ENCODE measurements at places on chromosomes 6 and 20.

GRCh38 chr6:146153040-146153758, 124.3 kb downstream of the GRM1 start:
- no peak for DNase-seq

GRCh38 chr6:149864578-149865535, 698 bp upstream of the LRP11 start:
- no peak for DNase-seq

DNA sequence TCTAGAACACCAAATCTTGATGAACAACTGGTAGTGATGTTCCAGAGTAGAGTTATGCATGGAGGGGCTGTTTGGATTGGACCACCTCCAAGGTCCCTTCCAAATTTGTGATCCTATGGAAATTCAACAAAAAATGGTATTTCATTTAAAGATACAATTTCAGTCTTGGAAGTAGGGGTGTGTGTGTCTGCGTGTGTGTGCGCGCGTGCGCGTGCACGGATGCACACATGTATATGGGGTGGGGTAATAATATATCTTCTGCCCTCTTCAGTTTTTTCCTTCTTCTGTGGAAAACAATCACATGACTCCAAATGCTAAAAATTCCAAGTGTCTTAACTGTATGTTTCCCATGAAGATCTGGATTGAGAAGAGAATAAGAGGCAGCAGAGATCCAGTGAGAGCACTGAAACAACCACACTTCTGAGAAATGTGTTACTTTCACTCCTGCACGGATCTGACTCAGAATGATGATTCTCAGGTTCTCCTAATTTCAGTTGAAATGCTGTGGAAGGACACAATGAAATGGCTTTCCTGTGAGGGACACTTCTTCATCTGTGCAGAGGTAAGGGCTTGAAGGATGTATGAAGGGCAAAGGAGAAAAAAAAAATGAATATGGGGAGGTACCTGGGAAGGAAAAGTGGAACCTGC, 10.6 kb upstream of the IL17F start:
- DNase-seq: no peak

GRCh38 chr6:12068899-12069557, 56.9 kb downstream of the HIVEP1 start:
- no peak for DNase-seq

DNA sequence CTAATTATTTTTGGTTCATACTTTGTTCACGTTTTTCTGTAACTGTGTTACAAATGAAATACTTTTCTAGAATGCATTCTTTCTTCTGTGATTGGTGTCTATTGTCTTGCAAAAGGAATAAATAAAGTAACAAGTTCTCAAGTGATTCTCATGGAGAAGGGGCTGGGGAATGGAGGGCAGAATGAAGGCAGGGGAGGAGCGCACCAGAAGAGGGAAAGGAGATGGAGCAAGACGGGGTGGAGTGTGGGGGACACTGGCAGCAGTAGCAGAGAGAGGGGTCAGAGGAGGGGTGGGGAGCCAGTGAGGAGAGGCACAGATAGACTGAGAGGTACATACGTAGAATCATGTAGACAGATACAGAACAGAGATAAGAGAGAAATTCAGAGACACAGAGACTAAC, 136.5 kb downstream of the CARMIL1 start:
- no peak for DNase-seq

DNA sequence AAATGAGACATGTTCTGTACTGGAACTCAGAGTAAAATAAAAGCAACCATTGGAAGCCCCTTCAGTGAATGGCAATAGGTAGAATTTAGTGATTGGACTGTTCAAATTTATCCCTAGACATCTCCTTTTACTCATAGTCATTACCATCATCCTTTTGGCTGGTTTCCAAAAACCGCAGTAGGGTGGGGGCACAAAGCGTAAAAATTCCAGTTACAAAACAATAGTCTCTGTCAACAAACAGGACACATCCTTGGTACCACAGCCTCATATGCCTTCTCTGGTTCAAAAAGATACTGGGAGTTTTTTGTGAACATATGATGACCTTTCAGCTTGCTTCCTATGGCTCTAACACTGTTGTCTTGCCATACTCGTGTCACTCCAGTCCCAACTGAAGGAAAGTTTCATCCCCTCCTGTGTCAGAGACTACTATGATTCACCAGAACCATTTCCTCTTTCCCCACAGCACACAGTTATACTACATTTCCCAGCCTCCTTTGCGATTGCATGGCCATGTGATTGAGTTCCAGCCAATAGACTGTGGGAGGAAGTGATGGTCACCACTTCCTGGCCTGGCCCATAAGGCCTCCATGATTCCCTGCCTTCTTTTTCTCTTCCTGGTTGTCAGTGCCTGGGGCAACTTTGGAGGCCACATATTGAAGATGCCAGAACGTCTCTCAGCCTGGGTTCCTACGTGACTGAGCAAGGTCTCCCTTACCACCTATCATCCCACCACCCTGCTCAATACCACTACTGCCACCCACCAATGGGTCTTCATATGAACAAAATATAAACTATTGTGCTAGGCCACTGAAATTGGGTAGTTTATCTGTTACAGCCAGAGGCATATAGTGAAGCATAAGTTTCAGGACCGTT, 162.4 kb downstream of the ID4 start:
- DNase-seq: no peak

DNA sequence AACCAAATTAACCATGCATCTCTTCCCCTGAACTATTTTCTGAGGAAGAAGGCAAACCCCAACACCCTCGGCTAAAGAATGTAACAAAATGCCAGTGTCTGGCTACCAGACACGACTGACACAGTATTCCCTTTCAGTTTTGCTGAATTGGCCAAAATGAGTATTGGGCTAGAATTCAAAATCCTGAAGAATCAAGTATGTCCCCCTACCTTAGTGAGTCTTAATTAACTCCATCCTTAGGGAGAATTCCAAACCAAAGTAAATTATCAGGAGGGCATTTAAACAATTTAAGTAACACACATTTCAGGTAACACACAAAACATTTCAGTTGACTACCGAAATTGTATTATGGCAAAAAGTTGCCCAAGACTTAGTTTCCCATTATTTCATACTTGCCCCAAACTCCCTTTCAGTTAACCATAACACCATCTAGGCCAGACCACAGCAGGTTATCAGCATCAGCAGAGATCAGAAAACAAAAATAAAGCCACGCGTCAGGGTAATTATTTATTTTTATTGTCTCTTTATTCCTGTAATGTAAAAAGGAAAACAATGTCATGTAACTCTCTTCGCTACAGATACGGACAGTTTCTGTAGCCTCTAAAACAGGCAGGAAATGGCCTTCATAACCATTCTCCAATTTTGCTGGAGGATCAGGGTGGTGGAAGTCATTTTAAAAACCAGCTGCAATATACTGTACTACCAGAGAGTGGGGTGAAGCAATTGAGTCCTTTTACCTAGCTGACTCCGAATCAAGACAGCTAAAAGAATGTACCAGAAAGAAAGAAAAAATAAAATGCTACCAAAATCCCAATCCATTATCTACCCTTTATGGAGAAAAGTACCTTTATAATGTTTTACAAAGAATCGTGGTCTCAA, 1.9 kb downstream of the SNX5 start:
- DNase-seq: no peak

DNA sequence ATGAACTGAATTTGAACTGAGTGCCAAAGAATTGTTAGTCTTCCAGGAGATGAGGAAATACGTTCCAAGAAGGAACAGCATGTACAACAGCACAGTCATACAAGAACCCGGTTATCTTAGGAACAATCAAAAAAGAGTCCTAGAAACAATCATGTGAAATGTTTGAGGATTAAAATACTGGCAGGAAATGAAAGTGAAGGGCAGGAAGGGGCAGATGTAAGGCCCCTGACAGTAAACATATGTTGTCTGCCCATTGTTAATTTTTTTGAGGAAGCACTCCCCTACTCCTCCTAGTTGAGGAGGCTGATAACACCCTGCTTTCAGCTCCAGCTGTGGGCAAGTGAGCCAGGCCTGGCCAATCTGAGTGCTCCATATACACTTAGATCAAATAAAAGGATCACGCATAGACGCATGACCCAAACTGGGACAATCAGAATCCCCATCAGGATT, 220.9 kb downstream of the HACE1 start:
- no peak for DNase-seq

GRCh38 chr6:83463886-83464285, 33.0 kb upstream of the ME1 start:
- DNase-seq: no peak

- no peak for DNase-seq
These were observed 97.3 kb downstream of the BMP2 start for GRCh38 chr20:6864740-6865139.

DNA sequence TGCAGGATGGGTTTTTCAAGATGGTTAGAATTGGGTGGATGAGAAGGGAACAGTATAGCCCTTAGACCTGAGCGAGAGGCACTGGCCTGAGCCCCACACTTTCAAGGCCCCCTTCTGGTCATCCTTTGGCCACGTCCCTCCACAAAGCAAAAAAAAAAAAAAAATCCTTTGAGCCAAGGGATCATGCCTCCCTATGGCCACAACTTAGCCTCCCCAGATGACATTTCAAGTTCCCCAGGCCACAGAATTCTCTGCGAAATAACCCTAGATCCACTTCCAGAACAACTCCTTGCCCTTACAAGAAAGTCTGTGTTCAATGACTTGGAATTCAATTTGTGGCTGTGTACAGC, 30.4 kb downstream of the ELOVL2 start:
- no peak for DNase-seq
